Pancreas (tissue), 10 donors: ENCODE measurements at places on chromosomes 6 and 20. TPM values are rescaled to one million over a fixed set of nuclear protein-coding genes. Genes with fewer than 3 reads are reported as not detected.

DNA sequence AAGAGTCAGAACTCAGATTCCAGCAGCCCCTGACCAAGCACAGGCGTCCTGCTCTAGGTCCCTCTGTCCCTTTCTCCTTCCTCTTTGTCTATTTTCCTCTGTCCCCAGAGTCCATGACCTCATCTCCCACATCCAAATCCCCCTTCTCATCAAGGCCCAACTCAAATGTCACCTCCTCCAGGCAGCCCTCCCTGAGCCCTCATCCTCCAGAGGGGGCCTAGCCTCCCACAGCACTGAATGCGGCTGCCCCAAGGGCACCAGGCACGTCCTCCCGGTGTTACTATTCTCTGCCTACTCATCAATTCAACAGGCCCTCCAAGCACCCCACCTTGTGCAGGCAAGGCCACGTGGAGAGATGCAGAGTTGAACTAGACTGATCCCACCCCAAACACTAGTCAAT is 49.7 kb downstream of the GRM4 start:
- no peak for DNase-seq

DNA sequence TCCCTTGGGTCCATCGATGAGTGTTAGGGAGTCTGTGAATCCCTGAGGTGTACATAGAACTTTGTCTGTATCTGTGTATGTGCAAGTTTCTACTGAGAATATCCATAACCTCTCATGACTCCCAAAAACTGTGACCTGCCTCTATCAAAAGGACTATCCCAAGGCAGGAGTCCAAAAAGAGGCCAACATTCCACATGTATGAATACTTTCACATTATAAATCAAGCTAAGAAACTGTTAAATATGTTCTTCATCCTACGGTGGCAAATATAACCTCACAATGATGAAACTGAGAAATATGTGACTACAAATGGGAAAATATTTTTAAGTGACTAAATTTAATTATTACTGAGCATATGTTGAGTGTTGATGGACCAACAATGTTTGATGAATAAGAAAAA is 16.1 kb upstream of the STX11 start:
- no peak for DNase-seq

GRCh38 chr20:52129611-52130010 is 62.0 kb downstream of the ZFP64 start:
- no peak for DNase-seq

DNA sequence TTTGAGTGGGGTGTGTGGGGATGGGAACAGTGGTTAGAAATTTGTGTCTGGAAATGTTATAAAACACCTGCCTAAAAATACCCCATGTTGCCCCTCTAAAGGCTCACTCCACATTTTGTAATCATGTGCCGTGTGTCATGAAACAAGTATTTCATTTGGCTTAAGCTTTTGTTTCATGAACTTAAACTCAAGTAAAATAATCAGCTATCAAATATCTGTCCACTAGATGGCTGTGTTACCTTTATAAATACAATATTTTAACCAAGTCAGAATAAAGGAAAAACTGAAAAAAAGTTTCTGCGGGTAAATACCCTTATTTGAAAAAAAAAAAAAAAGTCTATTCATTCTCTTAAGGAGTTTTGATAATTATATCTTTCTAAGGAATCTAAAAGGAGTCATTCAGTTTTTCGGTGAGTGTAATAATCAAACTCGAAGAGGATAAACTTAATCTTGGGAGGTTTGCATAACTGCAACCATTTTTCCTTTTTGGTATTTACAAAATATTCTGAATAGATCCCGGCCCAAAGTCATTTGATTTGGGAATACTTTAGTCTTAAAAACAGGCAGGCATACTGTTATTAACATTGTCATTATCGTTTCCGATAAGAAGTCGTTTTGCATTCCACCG is 29.9 kb upstream of the MTRF1L start:
- DNase-seq = no peak

- DNase-seq = no peak
Measured at GRCh38 chr20:49707118-49707517, 6.6 kb downstream of the B4GALT5 start.

- DNase-seq = no peak
Measured at GRCh38 chr20:44967207-44967807, 995 bp downstream of the STK4 start.

- no peak for DNase-seq
Measured at GRCh38 chr20:16647875-16648597, 74.8 kb upstream of the KIF16B start.

GRCh38 chr6:91569071-91569470 is 982.2 kb upstream of the MAP3K7 start:
- DNase-seq = no peak

- DNase-seq = no peak
Measured at GRCh38 chr6:20700375-20700774, 166.1 kb downstream of the CDKAL1 start.

DNA sequence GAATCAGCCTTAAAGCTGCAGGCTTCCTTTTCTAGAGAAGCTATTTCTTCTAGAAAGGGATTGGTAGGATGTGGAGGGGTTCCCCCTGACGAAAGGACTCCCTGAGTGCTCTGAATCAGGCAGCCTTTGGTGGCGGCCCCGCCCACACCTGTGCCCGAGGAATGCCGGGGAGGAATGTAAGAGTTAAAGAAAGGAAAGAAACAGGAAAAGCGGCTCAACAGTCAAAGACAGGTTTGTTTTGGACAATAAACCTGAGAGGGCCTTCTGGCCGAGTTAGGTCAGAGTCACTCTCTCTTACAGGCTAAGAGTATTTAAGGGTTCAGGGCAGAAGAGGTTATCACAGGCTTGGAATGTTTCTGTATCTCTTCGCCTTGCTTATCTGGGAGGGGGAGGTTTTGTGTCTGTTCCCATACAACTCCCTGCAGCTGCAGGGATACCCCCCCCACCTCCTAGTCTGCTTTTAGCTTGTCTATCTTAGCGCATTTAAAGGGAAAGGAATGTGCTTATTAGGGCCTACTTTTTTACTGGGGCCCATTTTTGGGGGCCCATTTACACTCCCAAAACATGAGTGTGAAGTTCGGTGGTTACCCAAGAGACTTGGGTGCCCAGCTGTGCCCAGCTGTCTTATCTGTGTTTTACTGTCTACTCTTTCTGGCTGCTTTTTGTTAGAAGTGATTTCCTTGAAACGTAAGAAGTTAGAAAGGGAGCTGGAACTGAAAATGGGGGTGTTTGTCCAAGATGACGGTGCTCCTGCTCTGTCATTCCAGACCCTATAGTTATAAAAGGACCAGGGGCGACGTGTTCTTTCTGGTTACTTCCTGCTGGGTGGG is 32.8 kb downstream of the DYNLT1 start:
- no peak for DNase-seq

The C6orf163 gene
- 1.3 TPM for total RNA-seq

The SAMD3 gene
- 1.5 TPM for total RNA-seq

The SLC44A4 gene
- total RNA-seq = 4.6 TPM

The ORC3 gene
- 11.0 TPM for total RNA-seq
